Glutamatergic neuron (in vitro differentiated cells): ENCODE measurements at places on chromosomes 3 and 15.
A peak's percentile ranks its signal among the peaks of the same experiment; 100 is the strongest.

- DNase-seq: no peak
Measured at GRCh38 chr3:22228705-22229104, 477.7 kb upstream of the ZNF385D start.

DNA sequence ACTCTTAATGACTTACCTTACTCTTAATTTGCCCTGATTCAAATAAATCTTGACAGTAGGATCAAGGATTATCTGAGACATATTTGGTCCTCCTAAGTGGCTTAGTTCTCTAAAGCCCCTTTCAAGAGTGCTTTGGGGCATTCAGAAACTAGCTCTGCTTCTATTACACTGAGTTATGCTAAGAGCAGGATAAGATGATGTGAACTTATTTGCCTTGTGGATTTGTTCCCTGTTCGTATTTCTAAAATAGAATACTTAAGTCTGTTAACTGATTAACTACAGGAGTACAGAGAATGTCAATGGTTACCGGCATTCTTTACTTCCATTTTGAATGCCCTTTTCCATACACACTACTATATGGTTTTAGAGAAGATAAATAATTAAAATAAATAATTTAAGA, 14.8 kb upstream of the FRMD4B start:
- no peak for DNase-seq

GRCh38 chr3:127408684-127409420, 121.0 kb upstream of the PRR20G start:
- peak; percentile 51 for DNase-seq

DNA sequence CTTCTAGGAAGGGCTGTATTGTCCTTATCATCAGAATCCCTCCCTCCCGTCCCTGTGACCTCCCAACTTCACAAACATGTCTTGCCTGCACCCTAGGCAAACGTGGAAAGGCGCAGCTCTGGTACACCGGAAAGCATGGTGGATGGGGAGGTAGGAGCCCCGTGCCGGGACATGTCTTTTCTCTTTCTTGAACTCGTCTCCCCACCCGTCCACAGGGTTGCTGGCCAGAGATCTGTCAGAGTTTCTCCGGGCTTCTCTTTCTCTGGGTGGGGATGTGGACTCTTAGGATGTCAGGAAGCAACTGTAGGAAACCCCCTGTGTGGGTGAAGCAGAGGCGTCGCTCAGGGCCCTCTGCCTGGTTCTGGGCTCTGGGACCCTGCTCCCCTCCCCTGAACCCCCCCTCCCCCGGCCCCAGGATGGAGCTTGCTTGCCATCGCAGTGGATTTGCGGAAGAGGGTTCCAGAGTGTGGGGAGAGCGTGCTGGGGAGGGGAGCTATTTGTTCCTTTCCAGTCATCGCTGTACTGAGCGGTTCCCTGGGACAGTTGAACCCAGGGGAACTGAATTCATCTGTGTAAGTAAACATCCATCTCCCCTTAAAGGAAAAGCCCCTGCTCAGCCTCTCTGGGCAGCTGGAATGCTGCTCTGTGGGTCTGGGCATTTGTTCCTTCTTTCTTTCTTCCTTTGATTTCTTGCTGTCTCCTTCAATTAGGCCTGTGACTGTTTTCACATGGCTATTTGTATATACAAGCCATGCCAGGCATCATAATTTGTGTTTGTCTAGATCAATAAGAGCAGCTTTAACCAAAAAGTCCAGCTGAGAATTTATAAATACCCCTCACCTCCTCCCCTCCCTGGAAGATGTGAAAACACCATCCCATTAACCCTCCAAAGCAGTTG, 72.8 kb downstream of the SMAD3 start:
- no peak for DNase-seq

GRCh38 chr3:98563661-98564281, 29.6 kb downstream of the CPOX start:
- no peak for DNase-seq

DNA sequence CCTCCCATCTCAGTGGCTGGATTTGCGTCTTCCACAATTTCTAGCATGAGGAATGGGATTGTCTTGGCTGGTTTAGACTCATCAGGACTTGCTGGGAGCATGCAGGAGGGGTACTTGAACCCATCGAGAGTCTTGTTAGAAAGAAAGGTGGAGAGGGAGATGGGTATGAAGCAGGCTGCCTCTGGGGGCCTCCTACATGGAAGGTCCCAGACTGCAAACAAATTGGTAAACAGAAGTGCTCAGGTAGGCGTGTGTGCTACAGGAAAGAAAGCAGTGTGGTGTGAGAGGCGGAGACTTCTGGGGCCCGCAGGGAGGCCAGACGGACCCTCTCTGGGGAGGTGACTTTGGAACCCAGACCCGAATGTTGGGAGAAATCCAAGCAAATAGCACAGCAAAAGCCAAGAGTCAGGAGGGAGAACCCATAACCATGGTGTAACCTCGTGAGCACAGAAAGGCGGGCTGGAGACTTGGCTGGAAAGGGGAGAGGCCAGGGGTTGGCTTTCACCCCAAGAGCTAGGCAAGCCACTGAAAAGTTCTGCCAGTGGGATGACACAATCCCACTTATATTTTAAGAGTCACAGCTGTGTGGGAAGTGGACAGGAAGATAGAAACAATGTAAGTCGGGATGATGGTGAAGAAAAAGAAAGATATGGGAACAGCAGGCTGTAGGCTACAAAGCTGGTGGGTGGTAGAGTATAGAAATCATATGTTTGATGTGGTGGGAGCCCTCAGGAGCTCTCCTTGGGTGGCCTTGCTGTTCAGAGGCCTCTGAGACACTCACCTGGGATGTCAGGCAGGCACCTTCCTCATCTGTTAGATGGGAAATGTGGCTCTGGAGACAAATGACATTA, 130.1 kb upstream of the PRR20G start:
- no peak for DNase-seq

GRCh38 chr3:171260899-171261298, 199.3 kb downstream of the TNIK start:
- DNase-seq: no peak

- no peak for DNase-seq
Measured at GRCh38 chr3:78604341-78604740, 1163.5 kb downstream of the ROBO1 start.

- no peak for DNase-seq
Measured at GRCh38 chr3:129263161-129263910, 13.9 kb downstream of the COPG1 start.

DNA sequence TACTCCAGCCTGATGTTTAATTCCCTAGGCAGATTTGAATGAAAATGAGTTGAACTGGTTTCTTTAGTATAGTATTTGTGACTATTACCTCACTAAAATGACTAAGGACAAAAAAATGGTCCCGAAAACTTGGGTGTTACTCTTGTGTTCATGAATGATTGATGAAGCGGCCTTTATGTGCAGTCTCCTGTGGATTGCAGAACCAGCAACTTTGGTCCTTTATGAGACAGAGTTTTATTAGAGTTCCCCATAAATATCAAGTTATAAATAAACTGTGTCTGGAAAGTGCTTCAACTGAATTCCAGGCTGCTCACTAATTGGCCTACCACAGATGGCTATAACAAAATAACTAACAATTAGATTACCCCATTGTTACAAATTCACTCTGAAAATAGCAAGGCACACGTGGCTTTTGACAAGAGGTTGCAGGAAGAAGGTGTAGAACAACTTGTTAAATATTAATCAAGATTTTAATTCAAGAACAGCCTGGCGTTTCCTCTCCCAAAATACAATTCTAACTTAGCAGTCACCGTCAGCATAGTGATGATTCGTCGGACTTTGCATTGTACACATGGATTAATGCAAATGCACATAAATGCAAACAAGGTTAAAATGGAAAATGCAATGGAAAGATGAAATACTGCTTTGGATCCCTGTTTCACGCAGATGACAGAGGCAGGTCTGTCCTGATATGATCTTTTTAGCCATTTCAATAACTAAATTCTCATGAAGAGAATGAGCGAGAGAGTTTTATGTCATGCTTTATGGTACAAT, 567.3 kb upstream of the ZNF717 start:
- no peak for DNase-seq

GRCh38 chr15:58228718-58229117, 90.5 kb downstream of the AQP9 start:
- no peak for DNase-seq

DNA sequence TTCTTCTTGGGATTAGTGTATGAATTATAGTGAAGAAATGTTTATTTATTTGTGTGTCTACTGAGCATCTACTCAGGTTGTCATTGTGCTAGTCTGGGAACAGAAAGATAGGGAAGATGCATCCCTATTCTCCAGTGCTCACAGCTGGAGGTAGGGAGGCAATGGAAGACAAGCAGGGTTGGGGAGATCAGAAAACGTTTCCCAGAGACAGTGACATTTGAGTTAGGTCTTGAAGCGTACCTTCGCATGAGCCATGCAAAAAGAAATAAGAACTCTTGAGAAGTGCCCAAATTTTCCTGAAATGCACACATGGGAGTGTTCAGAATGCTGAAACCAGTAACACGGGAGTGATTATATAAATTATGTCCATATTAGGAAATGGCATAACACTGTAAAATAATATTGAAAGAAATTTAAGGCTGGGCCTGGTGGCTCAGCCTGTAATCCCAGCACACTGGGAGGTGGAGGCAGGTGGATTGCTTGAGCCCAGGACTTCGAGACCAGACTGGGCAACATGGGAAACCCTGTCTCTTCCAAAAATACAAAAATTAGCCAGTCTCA, 5.3 kb upstream of the CEMIP start:
- no peak for DNase-seq

DNA sequence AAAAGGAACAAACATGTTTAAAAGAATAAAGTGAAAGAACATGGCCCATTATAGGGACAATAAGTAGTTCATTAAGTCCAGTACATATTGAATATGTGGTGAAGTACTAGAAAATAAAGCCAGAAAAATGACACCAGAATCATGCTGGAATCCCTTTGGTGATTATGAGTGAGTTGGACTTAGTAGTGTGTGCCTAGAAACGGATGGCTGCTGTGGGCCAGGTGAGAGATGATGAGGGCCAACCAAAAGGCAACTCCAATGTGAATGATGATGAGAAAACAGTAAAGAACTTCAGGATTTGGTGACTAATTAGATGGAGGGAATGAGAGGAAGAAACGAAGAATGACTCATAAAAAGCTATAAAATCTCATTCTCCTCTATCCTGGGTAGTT, 3.3 kb downstream of the CRYGS start:
- no peak for DNase-seq

GRCh38 chr3:101849714-101850245, 466 bp downstream of the NFKBIZ start:
- peak; percentile 65 for DNase-seq

DNA sequence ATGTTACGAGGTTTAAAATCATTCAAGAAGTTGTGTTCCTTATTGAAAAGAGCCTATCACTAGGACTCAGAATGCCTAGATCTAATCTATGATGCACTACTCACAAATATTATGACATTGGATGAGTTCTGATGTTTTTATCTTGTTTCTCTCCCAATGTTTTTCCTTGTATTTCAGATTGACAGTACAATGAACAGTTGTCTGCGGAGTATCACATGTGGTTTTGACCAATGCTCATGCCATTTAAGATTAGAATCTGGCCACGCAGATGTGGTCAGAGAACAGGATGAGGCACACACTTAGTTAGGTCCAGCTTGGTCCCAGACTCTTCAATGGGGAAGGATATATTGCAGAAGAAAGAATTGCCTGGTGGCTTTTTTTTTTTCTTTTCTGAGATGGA, 25.6 kb upstream of the CCDC50 start:
- no peak for DNase-seq

DNA sequence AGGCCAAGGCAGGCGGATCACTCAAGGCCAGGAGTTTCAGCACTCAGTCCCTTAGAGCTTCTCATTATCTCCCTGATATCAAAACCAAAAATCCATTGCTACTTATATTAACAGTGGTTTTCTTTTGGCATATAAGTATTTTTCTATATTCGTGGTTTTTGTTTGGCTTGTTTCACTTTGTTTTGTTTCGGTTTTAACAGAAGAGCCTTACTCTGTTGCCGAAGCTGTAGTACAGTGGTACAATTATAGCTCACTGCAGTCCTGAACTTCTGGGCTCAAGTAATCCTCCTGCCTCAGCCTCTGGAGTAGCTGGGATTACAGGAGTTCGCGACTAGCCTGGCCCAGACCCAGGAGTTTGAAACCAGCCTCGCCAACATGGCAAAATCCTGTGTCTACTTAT, 42.5 kb upstream of the ARHGEF26 start:
- DNase-seq: no peak

- no peak for DNase-seq
Measured at GRCh38 chr3:32249184-32249782, 10.8 kb downstream of the CMTM8 start.

GRCh38 chr3:28972921-28973320, 307.9 kb upstream of the RBMS3 start:
- DNase-seq: no peak

- DNase-seq: no peak
Measured at GRCh38 chr3:155106119-155106518, 26.0 kb downstream of the MME start.

DNA sequence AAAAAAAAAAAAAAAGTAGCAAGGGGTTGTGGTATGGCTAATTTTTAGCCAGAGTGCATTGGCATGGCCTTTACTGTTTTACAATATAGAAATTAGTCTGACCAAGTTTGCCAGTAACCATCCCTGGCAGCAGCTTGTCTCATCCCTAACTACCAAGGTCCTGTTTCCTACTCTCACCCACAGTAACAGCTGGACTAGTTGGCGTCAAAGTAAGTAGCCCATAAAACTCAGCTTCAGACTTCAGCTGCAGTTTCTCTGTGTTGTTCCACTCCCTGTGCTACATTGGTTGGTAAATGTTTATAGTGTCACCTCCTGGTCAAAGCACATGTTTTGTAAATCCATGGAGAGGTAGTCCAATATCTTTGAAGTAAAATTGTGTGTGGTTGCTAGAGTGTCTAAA, 691.3 kb downstream of the ZPLD1 start:
- DNase-seq: no peak

DNA sequence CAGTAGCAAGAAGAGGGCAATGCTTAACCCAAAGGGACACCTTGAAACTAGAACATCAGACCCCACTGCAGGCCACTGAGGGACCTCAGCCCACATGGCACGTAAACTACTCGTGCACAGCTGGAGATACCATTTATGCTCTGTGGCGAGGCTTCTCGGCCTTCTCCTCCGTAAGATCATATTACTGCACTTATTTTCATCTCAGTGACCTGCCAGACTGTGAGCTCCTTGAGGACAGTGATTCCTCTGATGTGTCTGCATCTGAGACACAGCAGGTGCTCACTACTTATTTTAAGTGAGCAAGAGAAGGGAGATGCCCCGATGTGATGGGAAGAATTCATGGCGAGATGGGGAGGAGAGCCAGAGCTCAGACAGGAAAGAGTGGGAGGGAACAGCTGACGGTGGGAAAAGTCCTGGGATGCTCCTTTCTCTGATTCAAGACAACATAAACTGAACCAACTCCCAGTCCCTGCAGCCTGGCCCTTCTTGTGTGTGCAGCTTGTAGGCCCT, 137.6 kb downstream of the RPLP1 start:
- DNase-seq: no peak

- no peak for DNase-seq
Measured at GRCh38 chr3:175200391-175201095, 341.4 kb downstream of the NAALADL2 start.

GRCh38 chr3:18237251-18238005, 187.7 kb downstream of the SATB1 start:
- no peak for DNase-seq

GRCh38 chr3:15660055-15660935, 58.8 kb downstream of the BTD start:
- no peak for DNase-seq

- DNase-seq: no peak
Measured at GRCh38 chr15:96264351-96264798, 66.1 kb upstream of the NR2F2 start.
